ENCODE measurements at places on chromosomes 1 and 21. TPM values are rescaled to one million over a fixed set of nuclear protein-coding genes. Genes with fewer than 3 reads are reported as not detected.

KRTAP11-1 gene
- not detected for polyA plus RNA-seq

KIF2C gene
- 20.3 TPM for polyA plus RNA-seq

OLFML2B gene
- polyA plus RNA-seq: 14.4 TPM

AADACL3 gene
- polyA plus RNA-seq: not detected

CFHR4 gene
- polyA plus RNA-seq: 0.07 TPM

RCAN3 gene
- 7.2 TPM for polyA plus RNA-seq

ATXN7L2 gene
- 16.8 TPM for polyA plus RNA-seq

RIIAD1 gene
- 0.52 TPM for polyA plus RNA-seq

SAMSN1 gene
- polyA plus RNA-seq: 3.8 TPM

KCNE2 gene
- polyA plus RNA-seq: 1.1 TPM

ATPAF1 gene
- 85.9 TPM for polyA plus RNA-seq

INTS3 gene
- 88.5 TPM for polyA plus RNA-seq

SPATA21 gene
- polyA plus RNA-seq: not detected
